ENCODE measurements at places on chromosomes 16 and 17.

DNA sequence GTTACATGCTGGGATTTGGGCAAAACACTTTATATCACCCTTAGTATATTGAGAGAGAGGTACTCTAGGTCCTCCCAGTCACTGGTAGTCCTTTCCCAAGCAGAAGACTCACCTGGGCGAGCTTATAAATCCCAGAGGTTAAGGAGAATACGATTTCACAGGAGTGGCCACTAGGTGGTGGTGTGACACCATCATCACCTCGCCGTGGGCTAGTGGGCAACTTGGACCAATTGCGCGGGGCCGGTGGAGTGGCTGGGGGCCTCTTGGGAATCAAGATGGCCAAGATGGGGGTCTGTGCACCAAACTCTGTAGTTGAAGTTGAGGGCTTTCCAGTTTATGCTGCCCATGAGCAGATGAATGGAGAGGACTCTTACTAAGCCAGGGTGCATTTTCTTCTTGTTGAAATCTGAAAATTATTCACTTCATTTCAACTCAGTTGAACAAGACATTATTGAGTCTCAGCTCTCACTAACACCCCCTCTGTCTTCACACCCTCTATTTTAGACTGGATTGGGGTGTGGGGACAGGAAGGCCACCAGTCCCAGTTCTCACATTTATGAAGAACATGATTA lies 38.2 kb upstream of the PIRT start:
- no peak for DNase-seq

DNA sequence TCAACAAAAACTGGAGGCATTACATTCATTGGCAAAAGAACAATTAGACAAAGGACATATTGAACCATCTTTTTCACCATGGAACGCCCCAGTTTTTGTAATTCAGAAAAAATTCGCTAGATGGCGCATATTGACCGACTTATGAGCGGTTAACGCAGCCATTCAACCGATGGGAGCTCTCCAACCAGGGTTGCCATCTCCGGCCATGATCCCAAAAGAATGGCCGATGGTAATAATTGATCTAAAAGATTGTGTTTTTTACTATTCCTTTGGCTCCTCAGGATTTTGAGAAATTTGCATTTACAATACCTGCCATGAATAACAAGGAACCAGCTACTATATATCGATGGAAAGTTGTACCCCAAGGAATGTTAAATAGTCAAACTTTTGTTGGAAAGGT lies 21.4 kb downstream of the ALOX15B start:
- peak; percentile 24 for DNase-seq

DNA sequence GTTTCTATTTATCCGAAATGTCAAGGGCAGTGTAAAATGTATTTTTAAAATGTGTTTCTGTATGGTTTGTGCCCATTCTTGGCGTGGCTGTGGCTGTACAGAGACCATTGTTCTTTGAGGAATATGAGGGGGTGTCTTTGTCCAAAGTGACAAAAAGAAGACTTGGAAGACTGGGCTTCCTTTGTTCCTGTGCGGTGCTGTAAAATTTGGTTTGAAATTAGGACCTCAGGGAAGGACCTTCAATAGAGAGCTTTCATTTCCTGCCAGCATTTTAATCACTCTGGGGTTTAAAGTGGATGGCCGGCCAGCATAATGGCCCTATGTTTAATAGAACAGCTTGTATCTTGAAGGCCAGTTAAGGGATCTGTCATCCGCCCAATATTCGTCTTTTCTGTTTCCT lies 190.1 kb upstream of the TBX2 start:
- DNase-seq: no peak

DNA sequence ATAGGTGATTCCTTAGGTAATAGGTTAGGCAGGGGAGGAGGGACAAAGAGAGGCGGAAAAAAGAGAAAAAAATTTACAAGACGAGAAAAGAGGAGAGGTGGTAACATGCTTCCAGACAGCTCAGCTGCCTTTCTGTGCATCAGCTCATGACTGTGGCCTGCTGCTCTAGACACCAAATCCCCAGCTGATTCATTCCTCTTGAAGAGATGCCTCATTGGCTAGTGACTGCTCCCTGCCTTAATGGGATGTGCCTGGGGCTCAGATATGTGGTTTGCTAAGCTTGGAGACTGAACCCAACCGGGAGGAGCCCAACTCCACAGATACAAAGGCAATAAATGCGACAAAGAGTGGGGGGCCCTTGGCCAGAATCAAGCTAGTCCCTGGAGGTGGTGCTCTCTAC lies 105.9 kb upstream of the FAM20A start:
- DNase-seq: no peak

DNA sequence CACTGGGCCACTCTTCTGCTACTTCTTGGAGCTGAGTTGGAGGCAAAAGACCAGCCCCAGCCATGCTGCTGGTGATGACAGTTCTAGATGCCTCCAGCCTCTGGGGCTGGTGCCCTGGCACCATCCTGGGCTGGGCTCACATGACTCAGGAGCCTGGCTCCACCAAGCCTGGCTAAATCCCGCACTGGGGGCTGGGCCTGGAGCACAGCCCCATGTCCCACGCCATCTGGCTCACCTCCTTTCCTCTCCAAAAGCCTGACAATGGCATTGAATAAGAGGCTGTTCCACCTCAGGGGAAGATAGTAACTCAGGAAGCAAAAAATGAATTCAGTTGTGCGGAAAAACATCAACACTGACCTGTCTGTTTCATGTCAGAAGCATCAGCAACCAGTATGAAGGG lies 45.1 kb upstream of the MTSS2 start:
- no peak for DNase-seq

DNA sequence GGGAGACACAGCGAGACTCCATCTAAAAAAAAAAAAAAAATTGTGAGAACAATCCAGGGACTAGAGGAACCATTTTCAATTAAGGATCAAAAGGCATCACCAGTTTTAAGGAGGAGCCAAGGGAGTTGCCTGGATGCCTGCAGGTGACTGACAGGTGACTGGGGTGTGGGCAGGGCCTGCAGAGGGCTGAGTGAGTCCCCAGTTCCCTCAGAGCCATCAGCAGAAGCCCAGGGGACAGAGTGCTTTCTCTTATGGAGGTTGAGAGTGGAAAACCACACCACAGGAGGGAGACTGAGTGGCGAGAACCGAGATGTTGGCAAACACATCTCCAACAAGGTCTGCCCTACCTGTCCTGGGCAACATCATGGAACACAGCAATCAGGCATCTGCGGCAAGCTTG lies 27.1 kb upstream of the CREBBP start:
- no peak for DNase-seq

- no peak for DNase-seq
Measured at GRCh38 chr16:68436581-68436980, 11.7 kb downstream of the SMPD3 start.

GRCh38 chr16:24253192-24253591 lies 2.9 kb upstream of the CACNG3 start:
- peak; percentile 3 for DNase-seq

All from stimulated activated CD4-positive, alpha-beta T cell treated with anti-CD3 and anti-CD28 coated beads, Interleukin-1b, Interleukin-23, amount 100 ng/mL, for 1 hour (primary cell).